ENCODE measurements at places on chromosomes 7 and 10. TPM values are rescaled to one million over a fixed set of nuclear protein-coding genes. Genes with fewer than 3 reads are reported as not detected.

GRCh38 chr7:22639396-22639795 lies 87.6 kb upstream of the IL6 start:
- DNase-seq = no peak

- no peak for DNase-seq
Observed at GRCh38 chr7:34452363-34452762, 205.7 kb upstream of the NPSR1 start.

Gene LIPN
- total RNA-seq = 1.6 TPM

DNA sequence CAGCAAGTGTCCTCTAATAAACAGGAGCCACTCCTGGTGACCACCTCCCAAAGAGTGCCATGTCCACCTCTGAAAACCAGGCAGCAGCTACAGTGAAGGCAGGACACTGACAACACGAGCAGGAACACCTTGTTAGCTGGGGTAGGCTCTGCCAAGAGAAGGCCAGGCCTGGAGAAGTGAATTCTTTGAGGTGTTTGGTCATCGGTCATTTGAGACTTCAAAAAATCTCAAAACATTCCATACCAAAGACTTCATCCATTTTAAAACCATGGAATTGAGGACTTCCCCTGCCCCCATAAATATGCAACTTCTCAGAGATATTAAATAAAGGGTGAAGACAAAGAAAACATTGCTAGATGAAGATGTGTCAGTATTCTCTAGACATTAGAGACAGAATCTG lies 28.4 kb upstream of the OPALIN start:
- DNase-seq = no peak

DNA sequence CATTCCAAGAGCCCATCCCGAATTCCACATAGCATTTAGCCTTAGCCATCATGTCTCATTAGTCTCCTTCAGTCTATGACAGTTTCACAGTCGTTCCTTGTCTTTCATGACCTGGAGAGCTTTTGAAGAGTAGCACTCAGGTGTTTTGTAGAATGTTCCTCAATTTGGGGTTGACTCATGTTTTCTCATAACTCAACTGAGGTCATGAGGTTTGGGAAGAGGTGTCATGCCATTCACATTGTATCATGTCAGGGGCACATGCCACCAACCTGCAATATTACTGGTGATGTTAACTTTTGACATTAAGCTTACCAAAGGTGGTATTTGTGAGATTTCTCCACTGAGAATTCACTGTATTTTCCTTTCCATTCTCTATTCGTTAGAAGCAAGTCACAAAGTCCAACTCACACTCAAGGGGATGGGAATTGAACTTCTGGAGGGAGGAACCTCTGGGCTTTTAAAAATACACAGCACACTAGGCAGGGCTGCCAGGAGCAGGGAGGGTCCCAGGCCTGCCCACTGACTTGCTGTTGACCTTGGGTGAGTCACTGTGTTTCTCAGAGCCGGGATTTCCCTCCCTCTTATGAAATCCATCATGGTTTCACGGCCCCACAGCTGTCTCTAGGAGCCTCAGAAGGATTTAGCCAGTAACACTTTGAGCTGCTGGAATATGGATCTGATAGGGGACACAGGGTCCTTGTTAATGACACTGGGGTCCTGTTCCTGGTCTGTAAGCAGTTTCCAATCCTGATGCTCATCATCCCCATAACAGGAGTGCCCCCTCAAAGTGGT lies 74.4 kb upstream of the TCF7L2 start:
- DNase-seq = no peak

Gene CPXM2
- total RNA-seq = 6.3 TPM

DNA sequence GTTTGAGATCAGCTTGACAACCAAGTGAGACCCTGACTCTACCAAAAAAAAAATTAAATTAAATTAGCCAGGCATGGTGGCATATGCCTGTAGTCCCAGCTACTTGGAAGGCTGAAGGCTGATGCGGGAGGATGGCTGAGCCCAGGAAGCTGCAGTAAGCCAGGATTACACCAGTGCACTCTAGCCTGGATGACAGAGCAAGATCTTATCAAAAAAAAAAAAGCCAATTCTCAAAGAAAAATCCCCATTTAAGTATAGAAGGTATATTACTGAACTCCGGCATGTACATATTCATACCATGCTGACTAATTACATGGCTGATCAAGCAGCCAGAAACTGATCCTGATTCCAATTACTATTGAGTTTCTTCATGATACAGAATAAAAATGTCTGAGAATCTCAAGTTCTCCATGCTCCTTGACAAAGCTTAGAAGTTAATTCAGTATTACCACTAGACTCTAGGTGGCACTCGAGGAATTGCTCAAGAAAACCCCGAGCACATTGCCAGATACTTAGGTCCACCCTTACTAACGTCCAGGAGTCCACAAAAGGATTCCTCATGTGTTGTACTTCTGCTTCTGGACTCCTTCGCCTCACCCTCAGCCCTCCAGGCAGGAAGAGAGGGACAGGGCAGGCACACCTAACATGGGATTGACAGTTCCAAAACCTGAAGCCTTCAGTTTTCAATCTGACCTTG lies 148.9 kb downstream of the PARD3 start:
- no peak for DNase-seq

Gene WEE2
- not detected for total RNA-seq

DNA sequence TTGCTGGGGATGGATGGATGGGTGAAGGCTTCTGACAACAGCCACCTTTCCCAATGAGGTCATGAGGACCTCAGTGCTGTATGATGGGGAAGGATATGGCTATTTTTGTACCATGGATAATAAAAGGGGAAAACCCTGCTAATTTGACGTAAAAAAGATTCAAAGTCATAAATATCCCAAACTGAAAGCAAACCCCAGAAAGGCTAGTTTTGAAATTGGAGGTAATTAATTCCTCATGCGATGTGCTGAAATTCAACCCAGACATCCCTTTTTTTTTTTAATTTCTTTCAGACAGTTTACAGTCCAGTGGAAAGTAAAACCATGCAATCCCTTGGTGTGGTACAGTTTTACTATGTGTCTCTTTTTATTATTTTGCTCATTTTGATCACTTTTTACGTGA lies 254.5 kb upstream of the BMPER start:
- no peak for DNase-seq

Gene CDK6
- 21.7 TPM for total RNA-seq

Gene KMT2C
- 101 TPM for total RNA-seq

GRCh38 chr10:15879058-15879457 lies 18.8 kb upstream of the MINDY3 start:
- no peak for DNase-seq

DNA sequence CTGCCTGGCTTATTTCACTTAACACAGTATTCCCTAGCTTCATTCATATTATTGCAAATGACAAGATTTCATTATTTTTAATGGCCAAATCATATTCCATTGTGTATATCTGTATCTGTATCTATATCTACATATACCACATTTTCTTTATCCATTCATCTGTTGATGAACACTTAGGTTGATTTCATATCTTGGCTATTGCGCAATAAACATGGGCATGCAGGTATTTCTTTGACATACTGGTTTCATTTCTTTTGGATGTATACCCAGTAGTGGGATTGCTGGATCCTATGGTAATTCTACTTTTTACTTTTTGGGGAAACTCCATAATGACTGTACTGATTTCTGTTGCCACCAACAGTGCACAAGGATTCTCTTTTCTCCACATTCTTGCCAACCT lies 68.9 kb upstream of the CREB5 start:
- DNase-seq = no peak

DNA sequence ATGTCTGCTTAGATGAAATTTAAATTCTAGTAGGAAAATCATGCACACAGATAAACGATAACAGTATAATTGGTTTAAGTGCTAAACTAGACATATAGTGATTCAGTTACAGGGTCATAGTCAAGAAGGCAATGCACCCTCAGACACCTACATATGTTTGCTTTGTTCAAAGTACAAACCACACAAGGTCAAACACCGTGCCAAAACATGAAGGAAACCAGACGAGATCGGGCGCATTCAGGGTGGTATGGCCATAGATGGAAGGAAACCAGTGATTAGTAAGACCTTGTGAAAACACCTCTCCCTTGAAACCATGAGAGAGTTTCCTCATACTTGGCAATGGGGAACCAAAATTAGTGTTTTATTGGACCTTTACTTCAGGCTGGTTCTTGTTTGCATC lies 906.9 kb downstream of the PCDH15 start:
- DNase-seq = no peak

DNA sequence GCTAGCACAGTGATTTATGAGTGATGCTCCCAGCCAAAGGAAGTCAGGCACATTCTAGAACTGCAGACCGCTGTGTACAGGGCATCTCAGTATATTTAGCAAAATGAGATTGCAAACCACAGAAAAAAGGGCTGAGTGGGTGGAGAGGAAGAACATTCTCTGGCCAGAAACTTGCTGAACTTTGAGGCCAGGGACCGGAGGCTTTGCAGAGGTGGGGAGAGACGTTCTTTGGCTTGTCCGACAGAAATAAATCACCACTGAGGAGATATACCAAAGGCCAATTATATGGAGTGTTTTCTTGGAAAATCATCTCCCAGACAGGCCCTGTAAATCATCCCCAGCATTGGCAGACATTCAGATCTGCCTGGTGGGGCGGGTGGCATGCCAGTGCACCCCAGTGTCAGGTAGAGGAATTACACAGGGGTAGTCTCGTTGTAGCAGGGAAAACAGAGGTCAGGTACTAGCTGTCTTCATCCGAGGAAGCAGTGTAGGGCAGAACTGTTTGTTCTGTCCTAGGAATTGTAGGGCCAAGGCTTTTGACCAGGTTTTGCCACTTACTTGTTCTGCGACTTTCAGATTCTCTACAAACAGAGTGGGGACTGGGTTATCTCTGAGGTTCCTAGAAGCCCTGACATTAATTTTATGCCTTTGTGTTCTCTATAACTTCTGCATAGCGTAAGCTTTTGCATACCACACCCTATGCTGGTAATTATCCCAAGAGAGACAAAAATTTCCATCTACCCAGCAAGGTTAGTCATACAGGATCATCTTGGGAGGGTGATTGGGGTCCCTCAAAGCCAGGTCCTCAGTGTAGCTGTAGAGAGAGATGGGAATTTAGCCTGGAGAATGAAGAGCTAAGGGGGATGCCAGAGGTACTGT lies 655.6 kb downstream of the LRMDA start:
- no peak for DNase-seq

Gene H2BK1
- total RNA-seq = not detected

DNA sequence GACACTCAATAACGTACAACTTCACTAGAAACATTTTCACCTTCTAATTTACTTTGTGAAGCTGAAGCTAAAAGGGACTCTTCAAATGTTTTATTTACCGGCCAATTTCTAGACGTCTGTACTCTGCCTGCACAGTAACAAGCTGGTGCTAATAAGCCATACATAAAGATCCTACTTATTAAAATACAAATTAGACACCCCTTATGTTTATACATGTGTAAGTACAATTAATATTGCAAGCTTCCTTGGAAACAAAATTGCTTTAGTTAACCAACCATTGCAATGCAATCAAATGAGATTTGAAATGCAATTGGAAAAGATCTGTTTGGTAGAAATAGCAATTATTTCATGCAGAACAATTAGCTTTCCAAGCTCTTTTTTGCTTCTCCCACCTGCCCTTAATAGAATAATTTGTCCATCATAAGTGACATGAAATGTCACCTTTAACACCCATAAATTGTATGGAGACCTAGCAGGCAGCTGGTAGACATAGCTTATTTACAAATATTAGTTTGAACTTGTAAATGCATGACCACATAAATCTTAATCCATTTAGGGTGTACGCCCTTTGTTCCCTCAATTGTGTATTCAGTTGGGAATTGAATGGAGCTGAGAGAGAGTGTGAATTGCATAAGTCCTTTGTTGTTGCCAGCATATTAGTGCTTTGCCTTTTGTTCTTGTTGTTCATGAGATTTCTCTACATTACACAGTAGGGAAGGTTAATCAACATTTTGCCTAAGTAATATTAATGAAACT lies 277.1 kb downstream of the CACNA2D1 start:
- DNase-seq = no peak

Gene NAPEPLD
- total RNA-seq = 16.2 TPM

Gene CARD11
- 5.7 TPM for total RNA-seq

Gene SUMF2
- total RNA-seq = 148 TPM

DNA sequence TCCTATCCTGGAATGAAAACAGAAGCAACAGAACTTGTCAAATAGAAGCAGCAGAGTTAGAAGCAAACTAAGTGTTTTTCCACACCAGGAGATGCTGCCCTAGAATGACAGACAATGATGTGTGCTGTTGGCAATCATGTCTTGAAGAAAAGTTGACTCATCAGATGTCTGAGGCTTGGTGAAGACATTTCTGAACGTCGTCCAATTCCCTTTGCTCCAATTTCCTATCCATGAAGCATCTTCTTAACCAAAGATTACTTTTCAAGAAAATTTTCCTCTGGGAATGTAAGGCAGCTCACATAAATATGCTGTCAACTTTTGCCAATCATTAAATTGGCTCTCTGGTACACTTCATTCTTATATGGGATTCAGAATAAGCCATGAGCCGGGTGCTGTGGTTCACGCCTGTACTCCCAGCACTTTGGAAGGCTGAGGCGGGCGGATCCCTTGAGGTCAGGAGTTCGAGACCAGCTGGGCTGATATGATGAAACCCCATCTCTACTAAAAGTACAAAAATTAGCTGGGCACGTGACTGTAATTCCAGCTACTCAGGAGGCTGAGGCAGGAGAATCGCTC lies 34.6 kb downstream of the MALSU1 start:
- DNase-seq = no peak

Gene LLCFC1
- not detected for total RNA-seq

- DNase-seq = no peak
Observed at GRCh38 chr7:91517201-91517785, 253.1 kb downstream of the FZD1 start.

Gene TFEC
- 41.9 TPM for total RNA-seq

Gene UMAD1
- total RNA-seq = 21.6 TPM

Gene ABCB4
- total RNA-seq = not detected

GRCh38 chr10:92972066-92972870 lies 88.3 kb upstream of the CYP26C1 start:
- DNase-seq = no peak

Measured in lower lobe of right lung (tissue), 2 donors.